ENCODE measurements at places on chromosomes 7 and 10.

DNA sequence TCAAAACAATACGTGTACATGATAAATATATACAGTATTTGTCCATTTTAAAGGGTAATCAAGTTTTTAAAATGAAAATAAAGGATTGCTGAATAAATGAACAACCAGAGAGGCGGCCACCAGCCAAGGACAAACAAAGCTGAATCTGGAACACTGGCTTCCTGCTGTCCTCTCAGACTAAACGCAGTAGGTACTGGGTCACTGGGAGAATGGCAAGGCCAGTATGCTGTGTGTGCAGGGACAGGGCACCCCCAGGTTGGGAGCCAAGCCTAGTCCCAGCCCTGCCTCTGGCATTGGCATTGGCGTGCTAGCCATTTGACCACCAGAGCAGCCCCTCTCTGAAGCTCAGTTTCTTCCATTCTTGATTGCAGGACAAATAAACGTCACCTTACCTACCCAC lies 33.8 kb downstream of the DLG5 start:
- no peak for DNase-seq

GRCh38 chr10:71748671-71749191 lies 24.6 kb downstream of the VSIR start:
- peak; percentile 80 for DNase-seq

DNA sequence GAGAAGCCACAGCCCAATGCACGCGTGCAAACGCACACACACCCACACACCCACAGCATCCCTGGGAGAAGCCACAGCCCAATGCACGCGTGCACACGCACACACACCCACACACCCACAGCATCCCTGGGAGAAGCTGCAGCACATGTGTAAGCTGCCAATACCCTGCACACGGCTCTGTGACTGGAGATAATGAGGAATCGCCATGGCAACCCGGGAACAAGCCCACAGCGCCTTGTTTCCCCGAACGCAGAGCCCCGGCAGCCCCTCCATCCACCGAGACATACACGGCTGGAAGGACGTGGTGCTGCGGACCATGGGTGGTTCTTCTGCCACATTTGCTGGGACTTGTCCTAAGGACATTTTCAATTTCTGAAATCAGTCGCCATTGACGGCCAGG lies 221.3 kb downstream of the PTPRN2 start:
- no peak for DNase-seq

GRCh38 chr10:43314626-43315495 lies 48.0 kb upstream of the RASGEF1A start:
- DNase-seq: no peak

DNA sequence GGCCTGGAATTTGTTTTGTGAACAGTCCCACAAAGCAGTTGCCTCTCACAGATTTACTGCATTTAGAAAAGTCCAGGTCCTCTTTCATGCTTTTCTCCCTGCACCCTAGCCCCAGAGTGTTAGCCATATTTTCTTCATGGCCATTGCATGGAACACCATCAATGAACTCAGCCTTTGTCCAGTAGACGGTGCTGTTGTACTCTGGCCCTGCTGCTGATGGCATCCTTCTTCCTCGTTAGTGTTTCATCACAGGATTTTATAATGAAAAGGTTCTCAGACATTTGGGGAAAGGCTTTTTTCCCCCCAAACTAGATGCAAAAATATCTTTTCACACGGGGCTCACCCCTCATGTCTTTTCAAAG lies 93.0 kb upstream of the SLC25A13 start:
- DNase-seq: peak; percentile 12

DNA sequence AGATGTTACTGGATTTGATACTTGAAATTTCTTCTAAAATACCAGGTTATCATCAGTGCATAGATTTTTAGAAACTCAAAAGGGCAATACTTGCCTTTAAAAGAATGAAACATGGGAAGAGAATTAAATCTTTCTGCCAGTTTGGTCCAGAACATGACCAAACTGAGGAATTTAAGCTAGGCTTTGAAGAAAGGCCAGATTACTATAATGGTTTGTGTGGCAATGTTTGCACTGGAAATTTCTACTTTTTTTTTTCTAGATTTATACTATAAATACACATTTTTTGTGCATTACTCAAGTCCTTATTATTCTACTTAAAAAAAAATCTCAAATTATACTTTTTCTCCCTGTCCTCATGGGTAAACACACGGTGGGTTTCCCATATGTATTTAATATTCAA lies 9.2 kb downstream of the MKX start:
- no peak for DNase-seq

GRCh38 chr10:62451611-62451975 lies 77.4 kb downstream of the ZNF365 start:
- DNase-seq: no peak

DNA sequence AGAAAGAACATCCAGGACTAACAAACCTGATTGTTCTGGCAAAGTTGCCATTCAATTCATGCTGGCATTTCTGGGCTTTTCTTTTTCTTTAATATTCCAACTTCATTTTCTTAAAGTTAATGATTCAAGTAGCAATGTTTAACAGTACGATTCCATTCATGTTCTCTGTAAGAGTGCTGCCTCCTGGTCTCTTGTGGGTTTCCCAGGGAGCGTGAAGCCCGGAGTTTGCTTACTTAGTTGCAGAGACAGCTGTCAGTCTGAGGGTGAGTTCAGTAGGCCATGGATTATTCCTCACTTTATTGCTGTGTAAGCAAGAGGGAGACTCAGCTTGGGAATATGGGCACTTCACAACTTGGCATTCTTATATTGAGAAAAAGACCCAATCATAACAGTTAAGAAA lies 142.2 kb downstream of the TWIST1 start:
- no peak for DNase-seq

DNA sequence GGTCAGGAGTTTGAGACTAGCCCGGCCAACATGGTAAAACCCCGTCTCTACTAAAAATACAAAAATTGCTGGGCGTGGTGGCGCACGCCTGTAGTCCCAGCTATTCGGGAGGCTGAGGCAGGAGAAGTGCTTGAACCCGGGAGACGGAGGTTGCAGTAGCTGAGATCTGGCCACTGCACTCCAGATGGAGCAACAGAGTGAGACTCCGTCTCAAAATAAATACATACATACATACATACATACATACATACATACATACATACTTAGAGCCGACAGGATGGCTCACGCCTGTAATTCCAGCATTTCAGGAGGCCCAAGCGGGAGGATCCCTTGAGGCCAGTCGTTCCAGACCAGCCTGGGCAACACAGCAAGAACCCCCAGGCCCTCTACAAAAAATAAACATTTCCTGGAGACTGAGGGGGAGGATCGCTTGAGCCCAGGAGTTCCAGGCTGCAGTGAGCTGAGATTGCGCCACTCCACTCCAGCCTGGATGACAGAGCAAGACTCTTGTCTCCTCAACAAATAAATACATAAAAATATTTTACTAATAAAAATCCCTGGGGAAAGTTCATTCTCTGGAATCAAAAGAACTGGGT lies 90.9 kb upstream of the TNRC18 start:
- no peak for DNase-seq

DNA sequence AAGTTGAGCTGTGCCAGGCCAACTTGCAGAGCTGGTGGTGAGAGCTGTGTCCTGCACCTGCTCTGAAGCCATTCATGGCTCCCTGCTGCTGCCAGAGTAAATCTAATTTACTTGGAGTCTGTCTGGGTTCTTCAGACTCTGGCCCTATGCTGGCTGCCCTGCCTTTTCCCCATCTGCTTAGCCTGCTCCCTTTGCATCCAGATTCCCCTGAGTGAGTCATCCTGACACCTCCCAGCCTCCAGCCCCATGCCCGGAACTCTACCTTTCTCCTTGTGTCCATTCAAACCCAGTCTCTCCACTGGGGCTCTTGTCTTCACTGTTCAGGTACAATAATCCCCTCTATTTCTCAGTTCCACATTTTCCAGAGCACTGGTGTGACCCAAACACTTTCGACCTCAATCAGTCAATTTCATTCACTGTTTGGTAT lies 434.4 kb upstream of the ZMIZ1 start:
- DNase-seq: no peak

GRCh38 chr7:132076301-132077035 lies 499.8 kb downstream of the PLXNA4 start:
- no peak for DNase-seq

DNA sequence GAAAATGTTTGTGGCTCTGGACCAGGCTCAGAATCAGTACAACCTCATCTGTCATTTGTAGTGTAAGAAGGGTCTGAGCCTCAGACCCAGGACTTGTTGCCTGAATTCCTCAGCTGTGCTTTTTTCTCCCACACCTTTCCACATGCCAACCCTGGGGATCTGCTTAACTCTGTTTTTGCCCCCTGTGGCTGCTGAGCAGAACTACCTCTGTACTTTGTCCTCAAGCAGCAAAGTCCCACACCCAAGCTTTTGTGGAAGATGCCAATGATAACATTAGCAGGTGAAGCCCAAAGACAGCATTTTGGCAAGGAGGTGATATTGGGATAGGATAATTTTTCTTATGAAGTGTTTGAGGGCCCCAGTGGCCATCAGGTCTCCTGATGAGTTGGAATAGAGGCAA lies 5.8 kb upstream of the CYP2C18 start:
- DNase-seq: peak; percentile 50

DNA sequence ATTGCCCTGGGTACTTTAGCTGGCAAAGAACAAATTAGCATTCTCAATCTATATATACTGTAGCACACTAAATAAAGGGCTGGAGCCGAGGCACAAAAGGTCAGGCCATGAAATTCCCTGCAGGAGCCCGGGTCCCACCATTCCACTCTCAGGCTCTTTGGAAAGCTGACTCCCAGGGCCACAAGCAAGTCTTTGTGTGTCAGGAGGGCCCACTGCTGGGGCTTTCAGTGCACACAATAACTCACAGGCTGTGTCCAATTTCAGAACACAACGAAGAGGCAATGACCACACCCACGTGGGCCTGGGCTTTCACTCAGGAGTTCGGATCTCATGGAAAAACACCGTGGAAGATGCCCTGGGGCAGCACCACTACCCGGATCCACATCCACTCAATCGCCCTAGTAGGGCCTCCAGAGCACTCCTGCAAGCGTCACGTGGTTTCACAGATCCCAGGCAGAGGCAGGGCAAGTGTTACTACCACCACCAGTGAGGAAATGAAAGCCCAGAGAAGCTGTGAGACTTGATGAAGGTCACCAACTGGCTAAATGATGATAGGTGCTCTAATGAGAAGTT lies 60.3 kb downstream of the COBL start:
- peak; percentile 41 for DNase-seq

GRCh38 chr10:79045566-79046175 lies 23.1 kb upstream of the ZMIZ1 start:
- DNase-seq: no peak

GRCh38 chr7:107684947-107685463 lies 24.4 kb downstream of the SLC26A4 start:
- no peak for DNase-seq

DNA sequence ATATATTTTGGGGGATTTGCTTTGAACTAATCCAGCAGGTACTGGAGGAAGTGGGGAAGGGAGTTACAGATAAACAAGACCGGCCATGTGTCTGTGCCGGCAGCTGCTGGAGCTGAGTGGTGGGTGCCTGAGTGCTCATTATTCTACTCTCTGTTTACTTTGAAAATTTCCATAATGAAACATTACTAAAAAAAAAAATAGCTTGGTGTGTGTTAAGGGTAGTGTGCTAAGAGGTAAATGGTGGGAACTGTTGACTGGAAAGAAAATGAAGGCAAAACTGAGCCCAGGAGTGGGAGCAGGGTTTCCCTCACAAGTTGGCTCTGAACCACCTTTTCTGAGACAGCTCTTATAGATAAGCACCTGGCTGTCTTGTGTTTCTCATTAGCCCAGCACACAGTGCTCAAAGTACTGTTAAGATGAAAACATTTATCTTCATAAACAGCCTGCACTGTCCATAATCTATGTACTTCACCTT lies 50.6 kb downstream of the PARD3 start:
- no peak for DNase-seq

DNA sequence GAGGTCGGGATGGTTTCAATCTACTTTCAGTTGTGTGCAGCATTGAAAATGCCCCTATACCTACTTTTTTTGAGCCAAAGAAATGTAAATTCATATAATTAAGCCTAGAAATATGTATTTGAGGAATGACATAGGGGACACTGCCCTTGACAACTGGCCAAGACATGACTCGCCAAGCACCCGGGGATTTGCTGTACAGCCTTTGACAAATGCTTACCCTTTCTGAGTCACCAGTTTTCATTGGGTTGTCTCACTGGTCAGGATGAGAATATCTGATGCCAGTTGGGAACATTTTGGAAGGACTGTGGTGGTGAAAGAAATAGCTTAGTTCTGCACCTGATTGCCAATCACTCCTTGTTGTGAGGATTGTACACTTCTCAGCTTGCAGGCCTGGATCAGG lies 166.8 kb upstream of the HABP2 start:
- DNase-seq: no peak

GRCh38 chr7:111734954-111735660 lies 172.8 kb upstream of the IMMP2L start:
- DNase-seq: no peak

DNA sequence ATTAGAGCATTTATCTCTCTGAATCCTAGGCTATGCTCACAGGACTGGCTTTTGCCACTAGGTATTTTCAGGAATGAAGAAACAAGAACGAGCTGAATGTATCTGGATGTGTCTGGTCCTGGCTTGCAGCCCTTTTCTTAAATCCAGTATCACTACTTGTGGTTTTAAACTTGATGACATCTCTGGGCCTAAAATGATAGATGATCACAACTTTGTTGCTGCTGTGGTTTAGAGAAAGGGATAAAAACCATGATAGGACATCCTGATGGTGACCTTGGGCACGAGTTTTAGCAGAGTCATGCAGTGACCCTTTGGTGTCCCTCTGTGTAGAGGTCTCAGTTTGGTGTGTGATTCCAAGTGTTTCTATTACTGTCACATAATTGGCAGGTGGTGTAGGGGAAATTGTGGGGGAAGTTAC lies 31.7 kb upstream of the SEMA3C start:
- no peak for DNase-seq

DNA sequence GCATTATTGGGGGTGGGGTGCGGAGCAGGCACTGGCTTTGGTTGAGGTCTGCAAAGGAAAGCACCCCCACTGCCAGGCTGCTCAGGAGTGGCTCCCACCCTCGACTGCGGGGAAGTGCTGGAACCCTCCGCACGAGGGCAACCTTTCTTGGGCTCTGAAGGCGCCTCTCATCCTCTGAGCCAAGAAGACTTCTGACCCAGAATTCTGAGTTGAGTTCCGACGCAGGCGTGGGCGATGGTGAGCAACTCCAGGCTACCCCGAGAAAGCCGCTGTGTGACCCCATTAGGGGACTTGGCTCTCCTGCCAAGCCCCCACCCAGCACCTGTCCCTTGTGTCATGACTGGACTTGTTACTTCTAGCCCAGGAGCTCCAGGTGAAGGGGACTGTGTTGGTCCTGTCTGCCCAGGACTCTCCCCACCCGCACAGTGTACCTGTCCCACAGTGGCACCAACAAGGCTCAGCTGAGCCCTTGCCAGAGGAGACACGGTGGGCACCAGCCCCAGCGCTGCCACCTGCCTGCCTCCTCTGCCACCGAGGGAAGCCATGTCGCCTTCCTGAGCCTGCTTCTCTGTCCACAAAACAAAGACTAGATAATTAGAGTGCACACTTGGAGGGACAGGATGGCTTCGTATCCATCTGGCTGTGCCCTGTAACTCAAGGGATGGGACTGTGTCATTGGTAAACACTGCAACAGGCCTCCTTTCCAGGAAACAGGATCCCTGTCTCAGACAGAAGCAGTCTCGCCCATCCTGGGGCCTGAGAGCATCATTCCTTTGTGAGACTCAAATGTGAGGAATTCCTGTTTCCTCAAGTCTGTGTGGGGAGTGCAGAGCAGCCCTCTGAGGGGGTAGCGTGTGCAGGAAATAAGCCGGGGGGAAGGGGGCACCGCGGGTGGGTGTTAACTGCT lies 128.8 kb downstream of the LHPP start:
- DNase-seq: no peak
